Substantia nigra (tissue), 51 donors: ENCODE measurements at places on chromosomes 2 and 18.

GRCh38 chr2:58535182-58535581 lies 294.1 kb upstream of the FANCL start:
- no peak for DNase-seq

DNA sequence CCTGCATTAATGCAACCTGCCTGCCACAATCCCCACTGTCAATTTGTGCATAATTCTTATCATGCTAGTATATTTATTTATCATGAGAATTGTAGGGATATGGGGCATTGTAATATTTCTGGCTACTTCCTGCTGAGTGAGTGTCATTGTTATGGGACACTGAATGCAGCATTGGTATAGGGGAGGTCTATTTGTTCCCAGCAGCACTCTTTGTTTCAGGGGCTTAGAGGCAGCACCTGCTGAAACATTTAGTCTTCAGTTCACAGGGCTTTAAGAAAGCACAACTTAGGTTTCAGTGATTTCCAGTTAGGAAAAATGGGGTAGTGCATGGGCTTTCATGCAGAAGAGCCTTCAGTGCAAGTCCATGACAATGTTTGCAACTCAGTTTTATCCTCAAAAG lies 23.6 kb downstream of the SULT1C3 start:
- DNase-seq = no peak

GRCh38 chr2:48006094-48006493 lies 99.8 kb upstream of the FBXO11 start:
- no peak for DNase-seq

DNA sequence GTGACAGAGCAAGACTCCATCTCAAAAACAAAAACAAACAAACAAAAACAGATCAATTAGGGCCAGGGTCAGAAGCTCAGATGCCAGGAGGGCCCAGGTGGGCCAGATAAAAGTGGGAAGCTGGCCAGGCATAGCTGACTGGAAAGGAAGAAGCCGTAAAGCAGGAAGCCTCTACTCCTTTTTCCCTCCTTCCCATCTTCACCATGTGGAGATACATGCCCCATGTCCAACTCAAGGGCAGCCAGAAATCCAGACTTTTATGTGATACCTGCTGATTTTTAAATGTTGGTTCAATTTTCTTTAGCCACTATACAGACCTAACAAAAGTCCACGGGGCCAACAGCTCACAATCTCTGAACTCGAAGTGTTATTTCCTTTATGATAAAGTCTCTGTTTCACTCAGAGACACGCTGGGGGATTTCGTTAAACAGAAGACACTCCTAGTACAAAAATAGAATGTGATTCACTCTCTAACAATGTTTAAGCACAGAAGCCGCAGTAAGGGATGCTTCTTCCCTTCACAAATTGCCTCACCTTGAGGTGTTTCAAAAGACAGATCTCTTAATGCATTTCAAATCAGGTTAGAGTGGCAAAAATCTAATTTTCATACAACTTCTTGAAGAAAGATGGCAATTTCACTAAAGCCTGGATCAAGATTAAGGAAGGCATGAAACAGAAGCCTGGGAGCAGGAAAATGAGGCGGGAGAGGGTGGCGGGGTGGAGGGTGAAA lies 14.0 kb downstream of the TMEM247 start:
- no peak for DNase-seq

GRCh38 chr18:499776-500631 lies 497 bp downstream of the COLEC12 start:
- no peak for DNase-seq

- DNase-seq = no peak
Observed at GRCh38 chr18:44944461-44944860, 263.8 kb downstream of the SETBP1 start.

- DNase-seq = no peak
Observed at GRCh38 chr2:98333922-98334321, 12.3 kb upstream of the CNGA3 start.

- DNase-seq = no peak
Observed at GRCh38 chr18:62183578-62184195, 3.2 kb downstream of the PIGN start.

DNA sequence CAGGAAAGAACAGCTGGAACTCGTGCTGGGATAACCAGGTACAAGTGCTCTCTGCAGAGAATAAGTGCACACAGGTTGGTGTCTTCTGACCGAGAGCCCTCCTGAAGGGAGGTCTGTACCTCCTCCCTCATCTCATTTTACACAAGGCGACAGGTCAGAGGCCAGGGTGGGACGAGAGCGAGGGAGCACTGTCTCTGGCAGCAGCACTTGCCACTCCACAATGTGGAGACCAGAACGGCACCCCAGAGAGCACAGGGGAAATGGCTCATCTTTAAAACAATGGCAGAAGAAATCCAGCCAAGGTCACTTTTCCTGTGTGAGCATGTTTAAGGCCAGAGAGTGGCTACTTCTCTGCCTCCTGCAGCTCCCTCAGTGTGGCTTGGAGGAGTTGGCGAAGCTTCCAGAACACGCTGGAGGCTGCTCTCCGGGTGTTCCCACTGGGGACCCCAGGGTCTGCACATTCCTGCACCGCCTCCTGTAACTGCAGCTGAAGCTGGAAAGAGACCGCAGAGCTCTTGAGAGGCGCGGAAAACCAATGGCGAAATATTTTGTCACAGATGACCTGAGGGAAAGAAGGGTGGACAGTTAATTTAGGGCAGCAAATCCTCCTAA lies 20.8 kb downstream of the DIPK1C start:
- DNase-seq = no peak

- no peak for DNase-seq
Observed at GRCh38 chr2:163987175-163987940, 251.6 kb upstream of the FIGN start.
